ENCODE measurements at places on chromosomes 5 and 9.
A peak's percentile ranks its signal among the peaks of the same experiment; 100 is the strongest.

DNA sequence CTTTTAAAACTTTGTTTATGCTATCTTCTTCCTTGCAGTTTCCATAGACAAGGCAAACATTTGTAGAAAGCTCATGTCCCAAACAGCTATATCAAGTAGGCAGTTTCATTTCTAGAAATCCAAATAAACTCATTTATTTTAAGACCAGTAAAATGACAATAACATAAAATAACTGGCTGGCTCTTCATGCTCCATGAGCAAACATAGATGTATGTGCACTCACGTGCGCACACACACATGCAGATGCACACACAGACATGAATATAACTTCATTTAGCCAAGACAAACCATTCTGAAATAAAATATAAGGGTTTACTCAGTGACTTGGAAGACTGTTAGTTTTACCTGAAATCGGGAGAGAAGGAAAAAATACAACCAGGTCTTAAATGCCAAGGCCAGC, 176.5 kb upstream of the GAS1 start:
- DNase-seq: no peak

DNA sequence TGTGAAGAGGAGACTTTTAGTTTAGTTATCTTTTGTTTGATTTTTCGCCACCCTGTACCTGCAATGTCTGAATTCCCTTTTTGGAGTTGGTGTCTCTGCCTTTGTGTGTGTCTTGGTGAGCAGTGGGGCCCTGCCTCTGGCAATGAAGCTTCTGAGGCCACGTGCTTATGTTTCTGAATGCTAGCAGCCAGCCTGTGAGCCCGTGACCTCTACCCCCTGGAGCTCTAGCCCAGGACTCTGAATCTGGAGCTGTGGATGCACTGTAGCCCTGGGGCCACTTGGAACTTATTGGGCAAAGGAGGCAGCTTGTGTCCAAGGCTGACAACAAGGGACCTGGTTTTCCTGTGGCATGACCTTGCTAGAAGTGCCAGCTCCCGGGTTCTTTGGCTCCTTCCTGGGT, 19.4 kb downstream of the ENTREP1 start:
- no peak for DNase-seq

DNA sequence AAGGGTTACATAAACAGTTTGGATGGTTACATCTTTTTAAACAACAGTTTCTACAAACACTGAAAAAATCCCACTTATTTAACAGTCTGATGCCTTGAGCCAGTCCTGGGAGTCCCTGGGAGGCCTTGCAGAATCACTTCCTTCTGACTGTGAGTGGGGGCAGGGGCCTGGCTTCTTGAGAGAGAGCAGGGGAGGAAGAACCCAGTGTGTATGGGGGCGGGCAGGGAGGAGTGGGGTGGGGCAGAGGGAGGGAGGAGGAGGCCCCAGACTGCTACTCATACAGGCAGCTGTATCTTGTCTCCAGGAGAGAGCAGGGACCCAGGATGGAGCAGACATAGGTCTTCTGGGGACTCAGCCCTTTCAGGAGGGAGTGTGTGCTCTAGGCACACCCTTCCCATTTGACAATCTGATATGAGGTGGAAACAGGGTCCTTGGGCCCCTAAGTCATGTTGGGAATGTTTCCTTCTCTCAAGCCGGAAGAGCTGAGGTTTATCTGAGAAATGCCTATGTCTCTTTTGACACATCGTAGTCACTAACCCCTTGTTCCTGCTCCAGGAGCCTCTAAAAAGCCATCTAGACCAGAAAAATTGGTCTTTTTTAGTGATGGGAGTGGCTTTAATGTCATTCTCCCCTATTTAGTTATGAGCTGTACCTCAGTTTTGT, 52.8 kb downstream of the IRF1 start:
- peak; percentile 47 for DNase-seq

- no peak for DNase-seq
Observed at GRCh38 chr5:170226661-170227060, 6.1 kb upstream of the C5orf58 start.

GRCh38 chr9:120344230-120344629, 235.7 kb downstream of the CDK5RAP2 start:
- no peak for DNase-seq
